ENCODE measurements at places on chromosomes 6 and 20.
A peak's percentile ranks its signal among the peaks of the same experiment; 100 is the strongest.

DNA sequence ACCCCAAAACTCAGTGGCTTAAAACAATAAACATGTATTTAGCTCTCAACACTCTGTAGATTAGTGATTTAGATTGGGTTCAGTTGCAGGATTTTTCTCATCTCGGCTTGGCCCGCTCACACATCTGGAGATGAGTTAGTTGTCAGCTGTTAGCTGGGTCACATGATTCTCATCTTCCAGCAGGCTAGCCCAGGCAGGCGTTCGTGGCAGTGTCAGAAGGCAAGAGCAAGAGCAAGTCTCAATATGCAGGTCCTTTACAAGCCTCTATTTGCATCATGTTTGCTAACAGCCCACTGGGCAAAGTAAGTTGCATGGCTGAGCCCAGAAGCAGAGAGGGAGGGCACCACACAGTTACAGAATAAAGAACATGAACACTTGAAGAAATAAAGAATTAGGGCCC, 83.6 kb upstream of the MYLIP start:
- DNase-seq, result no peak

DNA sequence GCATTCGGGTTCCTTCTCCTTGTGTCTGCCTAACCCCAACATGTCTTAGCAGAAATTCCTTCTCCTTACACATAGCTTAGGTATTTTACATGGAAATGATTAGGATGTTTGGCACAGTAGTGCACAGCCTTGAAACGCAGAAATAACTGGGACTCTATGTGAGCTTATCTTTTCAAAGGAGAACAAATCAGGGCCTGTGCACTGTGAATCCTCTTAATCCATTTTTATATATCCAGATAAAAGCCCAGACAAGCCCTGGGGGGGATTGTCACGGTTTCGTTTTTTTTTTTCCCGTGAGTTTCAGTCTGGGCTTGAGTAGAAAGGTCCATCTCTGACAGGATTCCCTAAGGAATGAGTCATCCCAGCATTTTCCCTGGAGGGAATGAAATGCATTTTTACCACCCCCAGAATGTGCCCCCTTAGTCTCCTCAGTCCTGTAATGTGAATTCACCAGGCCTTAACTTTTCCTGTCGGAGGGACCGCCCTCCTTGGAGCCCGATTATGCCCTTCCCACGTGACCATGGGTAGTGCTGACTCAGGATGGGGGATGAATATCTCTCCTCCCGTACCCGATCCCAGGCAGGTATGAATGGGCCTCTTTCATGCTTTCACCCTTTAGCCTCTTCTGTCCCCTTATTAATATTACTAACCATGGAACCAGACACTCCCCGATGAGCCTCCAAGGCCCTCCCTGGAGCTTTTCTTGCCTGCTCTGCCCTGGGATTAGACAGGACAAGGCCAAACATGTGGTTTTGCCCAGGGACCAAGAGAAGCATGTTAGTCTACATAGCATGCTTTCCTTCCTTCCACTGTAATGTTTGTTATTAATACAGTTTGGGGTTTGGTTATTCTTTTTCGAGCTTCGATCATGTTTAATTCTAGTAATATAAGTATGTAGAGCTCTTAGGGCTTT, 23.9 kb upstream of the NAA20 start:
- DNase-seq, result no peak

GRCh38 chr20:57974863-57975262, 253.6 kb downstream of the ANKRD60 start:
- no peak for DNase-seq

DNA sequence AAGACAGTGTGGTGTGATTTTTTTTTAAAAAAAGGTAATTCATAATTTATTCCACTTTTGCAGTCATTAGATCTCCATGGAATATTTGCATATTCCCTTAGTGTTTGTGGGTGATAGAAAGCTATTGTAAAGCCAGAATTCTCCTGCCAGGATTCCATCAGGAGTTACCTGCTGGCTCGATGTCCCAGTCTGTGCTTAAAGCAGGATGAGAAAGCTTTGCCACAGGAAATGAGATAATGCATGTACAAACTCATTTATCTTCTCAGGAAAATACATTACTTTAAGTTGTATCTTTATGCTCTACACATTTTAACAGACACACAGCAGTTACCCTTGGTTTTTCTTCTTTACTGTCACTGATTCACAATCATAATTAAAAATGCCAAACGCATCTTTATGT, 553.0 kb downstream of the CD109 start:
- no peak for DNase-seq

GRCh38 chr6:70309243-70309642, 6.4 kb upstream of the COL9A1 start:
- no peak for DNase-seq

DNA sequence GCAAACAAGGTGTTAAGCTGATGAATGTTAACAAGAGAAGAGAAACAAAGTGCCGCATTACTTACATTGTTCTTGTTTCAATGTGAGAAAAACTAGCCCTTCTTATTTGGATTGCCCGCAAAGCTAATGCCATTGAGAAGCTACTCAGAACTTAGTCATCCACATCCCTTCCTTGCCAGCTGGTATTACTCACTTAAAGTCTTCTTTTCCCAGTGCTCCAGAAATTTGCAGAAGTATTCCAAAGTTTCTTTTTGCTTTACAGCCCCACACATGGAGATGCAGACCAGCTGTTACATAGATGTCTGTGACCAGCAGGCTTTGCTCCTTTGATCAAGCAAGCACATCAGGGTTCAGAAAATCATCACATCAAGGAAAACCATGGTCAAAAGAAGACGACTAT, 529.0 kb downstream of the TBC1D32 start:
- DNase-seq, result no peak

DNA sequence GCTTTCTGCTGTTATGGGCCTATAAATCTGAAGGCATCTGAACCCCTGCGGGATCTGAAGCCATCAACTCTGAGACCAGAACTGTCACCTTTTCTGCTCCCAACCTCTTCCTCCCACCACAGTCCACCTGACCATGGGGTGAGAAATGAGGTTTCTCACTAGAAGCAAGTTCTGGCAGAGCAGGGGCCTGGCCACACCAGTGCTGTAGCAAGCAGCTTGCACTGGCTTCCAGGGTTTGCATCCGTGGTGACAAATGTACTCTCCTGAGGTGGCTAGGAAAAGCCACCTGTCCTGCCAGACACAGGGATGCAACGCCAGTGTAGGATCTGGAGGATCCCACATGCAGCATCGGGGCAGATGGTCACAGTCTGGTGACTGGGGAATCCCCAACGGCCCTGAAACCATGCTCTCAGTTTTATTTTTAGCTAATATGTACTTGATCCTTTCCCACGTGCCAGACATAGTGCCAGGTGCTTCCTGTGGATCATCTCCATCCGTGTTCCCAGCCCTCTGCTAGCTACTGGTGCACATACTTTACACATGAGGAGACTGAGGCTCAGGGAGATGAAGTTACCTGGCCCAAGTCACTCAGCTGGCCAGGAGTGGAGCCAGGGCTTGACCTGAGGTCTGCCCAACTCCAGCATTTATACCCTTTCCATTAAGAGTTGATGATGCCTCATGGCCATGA, 122.1 kb upstream of the SPACA1 start:
- DNase-seq, result no peak

- DNase-seq, result no peak
Measured at GRCh38 chr20:11869641-11870040, 48.1 kb upstream of the BTBD3 start.

DNA sequence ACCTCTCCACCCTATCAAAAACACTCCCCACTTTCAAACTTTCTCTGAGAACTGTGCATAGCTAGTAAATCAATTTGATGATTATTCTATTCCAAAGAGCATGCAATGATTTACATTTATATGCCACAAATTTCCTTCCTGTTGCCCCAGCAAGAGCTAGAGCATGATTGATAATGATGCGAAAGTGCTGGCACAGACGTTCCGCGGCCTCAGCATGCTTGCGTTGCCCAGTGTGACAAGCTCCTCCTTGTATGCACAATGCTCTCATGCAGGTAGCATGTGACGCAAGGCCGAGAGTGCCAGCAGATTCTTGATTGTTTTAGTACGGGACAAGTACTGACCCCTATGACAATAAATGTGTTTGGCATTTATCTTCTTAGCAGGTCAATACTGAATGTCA, 696.3 kb upstream of the SLC35B3 start:
- no peak for DNase-seq

DNA sequence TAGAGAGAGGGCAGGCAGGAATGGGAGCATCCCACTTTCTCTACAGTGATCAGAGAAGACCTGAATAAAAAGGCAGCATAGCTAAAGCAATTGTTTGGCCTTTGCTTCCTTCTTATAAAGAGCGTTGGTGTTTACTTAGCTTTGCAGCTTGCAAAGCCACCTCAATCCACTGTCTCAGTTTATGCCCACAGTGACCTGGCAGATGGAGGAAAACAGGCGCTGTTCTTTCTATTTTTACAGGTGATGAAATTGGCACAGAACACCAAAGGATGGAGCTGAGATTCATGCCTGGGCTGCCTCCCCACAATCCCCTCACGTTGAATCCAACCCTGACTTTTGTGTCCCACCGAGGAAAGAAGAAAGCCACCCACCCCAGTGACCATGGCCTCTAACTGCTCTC, 130.5 kb downstream of the TTLL2 start:
- no peak for DNase-seq

GRCh38 chr6:84667252-84668213, 96.9 kb downstream of the TBX18 start:
- DNase-seq, result no peak

DNA sequence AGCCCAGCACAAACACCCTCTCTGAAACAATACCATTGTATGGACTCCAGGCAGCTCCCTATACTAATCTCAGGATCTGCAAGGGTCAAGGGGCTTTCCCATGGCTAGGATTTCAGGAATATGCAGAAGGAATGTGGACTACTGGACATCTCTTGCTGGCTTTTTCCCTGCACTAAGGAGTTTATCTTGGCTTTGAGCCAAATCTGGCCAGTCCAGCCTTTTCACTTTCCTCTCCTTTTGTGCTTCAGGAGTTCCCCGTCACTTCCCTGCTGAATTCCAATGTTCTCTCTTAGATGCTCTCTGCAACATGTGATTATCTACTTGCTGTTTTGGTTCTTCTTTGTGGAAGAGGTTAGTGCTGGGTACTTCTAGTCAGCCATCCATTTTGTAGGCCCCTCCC, 568.2 kb downstream of the HDGFL1 start:
- DNase-seq, result no peak

DNA sequence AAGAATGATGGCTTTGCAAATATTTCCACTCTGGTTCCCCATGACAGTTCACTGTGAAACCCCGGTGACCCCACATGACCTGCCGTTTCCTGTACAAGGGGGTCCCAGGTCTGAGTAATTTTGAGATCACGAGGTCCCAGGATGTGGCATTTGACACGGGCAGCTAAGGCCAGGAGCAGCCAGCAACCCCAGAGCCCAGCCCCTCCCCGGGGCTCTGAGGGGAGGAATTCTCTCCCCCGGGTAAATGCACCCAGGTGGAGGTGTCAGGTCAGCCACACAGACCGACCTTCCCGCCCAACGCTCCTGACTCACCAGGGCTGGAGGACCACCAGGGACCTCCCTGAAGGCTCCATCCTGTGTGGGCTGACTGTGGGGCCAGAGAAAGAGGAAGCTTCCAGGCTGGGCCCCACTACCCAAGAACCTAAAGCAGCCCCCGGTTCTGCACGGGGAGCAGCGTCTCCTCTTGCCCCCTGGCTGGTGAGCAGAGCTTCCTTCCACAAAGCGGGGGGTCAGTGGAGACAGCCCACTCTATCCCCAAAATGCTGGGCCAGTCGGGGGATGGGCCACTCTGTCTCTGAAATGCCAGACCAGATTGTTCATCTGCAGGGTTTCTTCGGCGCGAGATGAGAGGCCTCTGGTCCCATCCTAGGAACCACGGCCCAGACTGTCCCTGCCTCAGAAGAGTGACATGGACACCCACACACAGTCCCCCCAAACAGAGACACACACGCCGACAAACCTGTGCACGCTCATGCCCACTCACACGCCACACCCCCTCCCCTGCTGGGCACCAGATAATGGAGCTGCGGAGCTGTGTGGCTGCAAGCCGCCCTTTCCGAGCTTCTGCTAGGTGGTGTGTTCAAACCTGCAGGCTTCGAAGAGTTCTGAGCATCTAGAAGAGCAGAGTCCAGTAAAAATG, 23.4 kb upstream of the SLCO4A1 start:
- DNase-seq, result no peak

GRCh38 chr20:31496761-31497295, 17.4 kb upstream of the HM13 start:
- DNase-seq, result no peak

DNA sequence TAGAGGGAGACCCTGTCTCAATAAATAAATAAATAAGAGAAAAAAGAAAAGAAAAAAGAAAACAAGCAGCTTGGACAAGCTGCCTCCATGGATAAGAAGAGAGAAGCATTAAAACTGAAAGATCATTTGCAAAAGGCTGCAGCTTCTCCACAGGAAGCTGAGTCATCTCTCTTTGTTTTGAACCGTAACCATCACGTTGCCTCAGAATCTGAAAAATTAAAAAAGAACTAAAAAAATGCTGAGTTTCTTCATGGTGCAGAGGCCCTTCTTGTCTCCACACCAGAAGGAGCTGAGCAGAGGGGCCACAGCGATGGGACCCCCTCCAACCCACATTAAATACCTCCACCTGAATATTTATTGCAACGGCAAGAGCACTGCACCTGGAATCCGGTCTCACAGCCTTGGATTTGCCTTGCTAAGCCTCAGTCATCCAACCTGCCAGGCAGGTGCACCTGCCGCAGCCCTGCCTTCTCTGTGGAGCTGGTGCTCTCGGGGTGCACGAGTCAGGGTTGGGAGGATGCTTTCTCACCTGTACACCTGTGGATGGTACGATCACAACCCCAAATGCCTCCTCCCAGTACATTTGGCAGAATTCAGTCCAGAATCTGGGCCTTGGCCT, 28.1 kb downstream of the TOX2 start:
- DNase-seq, result peak; percentile 61

DNA sequence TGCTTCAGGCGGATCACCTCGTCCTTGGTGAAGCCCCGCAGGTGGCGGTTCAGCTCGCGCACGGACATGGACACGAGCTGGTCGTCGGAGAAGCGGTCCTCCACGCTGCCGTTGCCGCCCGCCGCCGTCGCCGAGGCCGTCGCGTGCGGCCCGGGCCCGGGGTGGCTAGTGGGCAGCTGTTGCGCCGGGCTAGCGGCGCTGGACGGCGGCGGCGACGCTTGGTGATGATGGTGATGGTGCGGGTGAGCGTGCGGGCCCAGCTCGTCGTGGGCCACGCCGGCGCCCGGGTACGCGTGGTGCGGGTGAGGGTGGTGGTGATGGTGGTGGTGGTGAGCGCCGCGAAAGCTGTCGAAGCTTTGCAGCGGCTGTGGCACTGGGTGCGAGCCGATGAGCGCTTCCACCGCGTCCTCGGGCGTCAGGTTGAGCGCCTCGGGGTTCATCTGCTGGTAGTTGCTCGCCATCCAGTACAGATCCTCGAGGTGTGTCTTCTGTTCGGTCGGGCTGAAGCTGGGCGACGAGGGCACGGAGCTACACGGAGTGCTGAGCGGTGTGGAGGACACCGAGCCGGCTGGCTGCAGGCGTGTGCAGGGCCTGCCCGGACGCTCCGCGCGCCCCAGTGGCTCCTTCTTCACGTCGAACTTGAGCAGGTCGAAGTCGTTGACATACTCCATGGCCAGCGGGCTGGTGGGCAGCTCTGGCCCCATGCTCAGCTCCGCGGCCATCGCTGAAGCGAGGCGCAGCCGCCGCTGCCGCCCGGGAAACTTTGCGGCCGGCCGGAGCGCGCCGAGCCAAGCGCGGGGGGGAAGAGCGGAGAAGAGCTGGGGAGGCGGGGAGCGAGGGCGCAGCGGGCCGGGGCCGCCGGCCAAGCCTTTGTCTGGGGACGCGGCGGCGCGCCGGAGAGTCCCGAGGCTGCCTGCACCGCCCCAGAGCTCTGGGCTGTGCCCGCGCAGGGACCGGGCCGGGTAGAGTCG, 622 bp downstream of the MAFB start:
- no peak for DNase-seq

GRCh38 chr6:34053721-34054120, 92.2 kb downstream of the GRM4 start:
- no peak for DNase-seq

GRCh38 chr6:15399641-15400470, 154.0 kb downstream of the JARID2 start:
- no peak for DNase-seq

Data from GF-D8 (cell line).